Naive thymus-derived CD8-positive, alpha-beta T cell (primary cell): ENCODE measurements at places on chromosomes 1 and 21. TPM values are rescaled to one million over a fixed set of nuclear protein-coding genes. Genes with fewer than 3 reads are reported as not detected.
A peak's percentile ranks its signal among the peaks of the same experiment; 100 is the strongest.

LELP1 gene
- total RNA-seq, result not detected

GNB1 gene
- total RNA-seq, result 231 TPM

CLCNKA gene
- not detected for total RNA-seq

DNA sequence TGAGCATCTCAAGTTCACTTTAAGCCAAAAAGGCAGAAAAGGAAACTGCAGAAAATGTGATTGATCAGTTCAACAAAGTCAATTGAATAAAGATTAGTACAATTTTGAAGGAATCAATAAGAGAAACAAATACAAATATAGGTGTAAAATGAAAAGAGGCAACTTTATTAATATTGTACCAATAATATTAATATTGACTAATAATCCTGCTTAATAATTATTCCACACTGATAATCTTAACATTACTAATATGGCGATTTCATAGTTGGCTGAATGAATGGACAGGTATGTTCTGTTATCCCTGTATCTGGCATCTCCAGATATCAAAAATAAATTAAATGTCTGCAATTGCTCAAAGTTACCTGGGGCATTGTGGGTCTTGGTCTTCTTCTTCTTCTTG lies 61.8 kb downstream of the PRKAB2 start:
- H3K4me3 ChIP-seq, result no peak overlapping the region
- no peak for DNase-seq

GRCh38 chr1:154191990-154192461 lies at the start of gene TPM3:
TPM3 (minus strand) TSS chr1:154192100; CDS start chr1:154192018, 82 bp downstream.
- no peak within 1 kb of the TSS for H3K27ac ChIP-seq
- H3K4me3 ChIP-seq, result no peak within 1 kb of the TSS
- H3K36me3 ChIP-seq, result no peaks in the 10 kb centered on the region

DNA sequence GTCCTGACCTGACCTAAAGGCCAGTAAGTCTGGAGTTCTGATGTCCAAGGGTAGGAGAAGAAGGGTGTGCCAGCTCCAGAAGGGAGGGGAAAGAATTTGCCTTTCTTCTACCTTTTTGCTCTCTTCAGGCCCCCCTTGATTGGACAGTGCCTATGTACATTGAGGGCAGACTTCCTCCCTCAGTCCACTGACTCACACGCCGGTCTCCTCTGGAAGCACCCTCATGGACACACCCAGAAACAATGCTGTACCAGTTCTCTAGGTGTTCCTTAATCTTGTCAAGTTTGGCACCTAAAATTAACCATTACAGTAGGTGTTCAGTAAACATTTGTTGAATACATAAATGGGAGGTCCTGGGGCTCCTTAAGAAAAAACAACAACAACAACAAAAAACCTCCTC lies 51.0 kb upstream of the POU2F1 start:
- H3K27ac ChIP-seq, result no peak overlapping the region
- H3K4me1 ChIP-seq, result peaks cover under 1% of the 10 kb centered on the region
- H3K27me3 ChIP-seq, result peaks cover 20% of the 10 kb centered on the region
- no peak overlapping the region for H3K4me3 ChIP-seq
- no peak for DNase-seq
- H3K36me3 ChIP-seq, result peaks cover 8% of the 10 kb centered on the region

DNA sequence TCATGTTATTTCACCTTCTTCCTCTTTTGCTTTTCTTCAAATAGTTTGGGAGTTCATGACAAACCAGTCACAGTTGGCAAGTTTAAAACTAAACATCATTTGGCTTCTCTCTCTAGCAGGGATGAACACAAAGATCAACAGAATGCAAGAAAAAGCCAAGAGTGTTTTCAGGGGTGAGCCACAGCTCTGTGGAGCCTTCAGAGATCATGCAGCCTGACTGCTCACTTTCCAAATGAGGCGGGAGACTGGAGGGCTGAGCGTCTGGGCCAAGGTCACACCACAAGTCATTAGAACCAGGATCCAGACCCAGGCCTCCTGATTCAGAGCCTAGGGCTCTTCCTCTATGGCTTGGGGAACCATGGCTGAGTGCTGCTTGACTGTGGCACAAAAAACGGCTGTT lies 2.7 kb downstream of the DPT start:
- H3K27me3 ChIP-seq, result peaks cover 2% of the 10 kb centered on the region
- H3K4me1 ChIP-seq, result no peaks in the 10 kb centered on the region
- H3K4me3 ChIP-seq, result no peak overlapping the region
- no peaks in the 10 kb centered on the region for H3K36me3 ChIP-seq
- no peak overlapping the region for H3K27ac ChIP-seq

DNA sequence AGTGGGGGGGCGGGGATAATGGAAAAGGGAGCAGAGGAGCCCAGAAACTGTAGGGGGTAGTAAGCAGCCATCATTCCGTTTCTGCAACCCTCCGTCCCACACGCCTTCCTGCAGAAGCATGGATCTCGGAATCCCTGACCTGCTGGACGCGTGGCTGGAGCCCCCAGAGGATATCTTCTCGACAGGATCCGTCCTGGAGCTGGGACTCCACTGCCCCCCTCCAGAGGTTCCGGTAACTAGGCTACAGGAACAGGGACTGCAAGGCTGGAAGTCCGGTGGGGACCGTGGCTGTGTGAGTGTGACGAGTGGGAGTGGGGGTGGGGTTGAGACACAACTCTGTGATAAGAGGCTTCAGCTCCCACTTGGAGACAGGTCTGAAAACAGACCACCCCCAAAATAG lies 706 bp downstream of the CREB3L4 start:
- H3K27ac ChIP-seq, result peak overlapping the region; percentile 98
- H3K36me3 ChIP-seq, result no peaks in the 10 kb centered on the region
- peaks cover 52% of the 10 kb centered on the region for H3K4me1 ChIP-seq
- H3K4me3 ChIP-seq, result peak overlapping the region; percentile 96
- no peak for DNase-seq
- H3K27me3 ChIP-seq, result no peaks in the 10 kb centered on the region

DNA sequence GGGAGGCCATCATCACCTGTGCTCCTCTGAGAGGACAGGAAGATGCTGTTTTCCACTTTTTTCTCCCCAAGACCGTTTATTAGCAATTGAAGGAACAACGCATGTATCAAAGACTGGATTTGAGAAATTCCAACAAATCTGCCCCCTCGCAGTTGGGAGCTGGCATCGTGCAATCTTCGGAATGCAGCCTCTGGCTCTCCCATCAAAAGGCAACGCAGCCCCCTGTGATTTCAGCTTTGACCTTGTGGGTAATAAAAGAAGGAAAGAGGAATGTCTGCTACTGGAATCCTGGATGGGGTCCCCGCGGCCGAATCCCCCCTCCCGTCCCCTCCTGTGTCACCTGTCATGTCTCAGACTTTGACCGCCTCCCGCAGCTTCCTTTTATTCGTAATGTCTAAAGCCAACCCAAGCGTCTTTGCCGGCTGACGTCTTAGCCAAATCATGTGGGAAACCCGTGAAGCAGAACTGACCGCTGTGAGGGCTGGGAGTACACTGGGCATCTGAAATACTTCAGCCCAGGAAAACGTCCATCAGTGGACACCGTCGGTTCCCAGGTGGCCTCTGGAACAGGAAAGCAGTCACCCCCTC lies 101.5 kb downstream of the WDR4 start:
- no peak for DNase-seq
- H3K4me1 ChIP-seq, result peaks cover 26% of the 10 kb centered on the region
- peak overlapping the region; percentile 63 for H3K27ac ChIP-seq
- no peaks in the 10 kb centered on the region for H3K27me3 ChIP-seq
- no peak overlapping the region for H3K4me3 ChIP-seq

DNA sequence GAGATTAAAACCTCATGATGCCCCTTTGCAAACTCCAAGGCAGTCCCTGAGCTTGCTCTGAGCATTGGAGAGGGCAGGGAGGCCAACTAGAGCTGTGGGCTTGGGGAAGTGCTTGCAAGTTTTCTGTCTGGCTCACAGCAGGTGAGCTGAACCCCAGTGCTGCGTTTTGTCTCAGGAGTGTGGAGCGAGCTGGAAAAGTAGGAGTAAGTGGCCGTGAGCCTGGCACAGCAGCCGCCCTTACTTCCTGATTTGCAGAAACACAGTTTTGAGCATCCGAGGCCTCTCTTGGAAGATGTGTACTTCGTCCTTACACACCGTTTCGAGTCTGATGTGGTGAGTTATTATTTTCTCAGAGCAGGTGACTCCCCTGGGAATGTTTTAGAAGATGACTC lies 221.2 kb upstream of the C1orf174 start:
- DNase-seq, result no peak
- no peaks in the 10 kb centered on the region for H3K36me3 ChIP-seq
- H3K27ac ChIP-seq, result no peak overlapping the region
- H3K27me3 ChIP-seq, result peaks cover 3% of the 10 kb centered on the region
- no peak overlapping the region for H3K4me3 ChIP-seq

DNA sequence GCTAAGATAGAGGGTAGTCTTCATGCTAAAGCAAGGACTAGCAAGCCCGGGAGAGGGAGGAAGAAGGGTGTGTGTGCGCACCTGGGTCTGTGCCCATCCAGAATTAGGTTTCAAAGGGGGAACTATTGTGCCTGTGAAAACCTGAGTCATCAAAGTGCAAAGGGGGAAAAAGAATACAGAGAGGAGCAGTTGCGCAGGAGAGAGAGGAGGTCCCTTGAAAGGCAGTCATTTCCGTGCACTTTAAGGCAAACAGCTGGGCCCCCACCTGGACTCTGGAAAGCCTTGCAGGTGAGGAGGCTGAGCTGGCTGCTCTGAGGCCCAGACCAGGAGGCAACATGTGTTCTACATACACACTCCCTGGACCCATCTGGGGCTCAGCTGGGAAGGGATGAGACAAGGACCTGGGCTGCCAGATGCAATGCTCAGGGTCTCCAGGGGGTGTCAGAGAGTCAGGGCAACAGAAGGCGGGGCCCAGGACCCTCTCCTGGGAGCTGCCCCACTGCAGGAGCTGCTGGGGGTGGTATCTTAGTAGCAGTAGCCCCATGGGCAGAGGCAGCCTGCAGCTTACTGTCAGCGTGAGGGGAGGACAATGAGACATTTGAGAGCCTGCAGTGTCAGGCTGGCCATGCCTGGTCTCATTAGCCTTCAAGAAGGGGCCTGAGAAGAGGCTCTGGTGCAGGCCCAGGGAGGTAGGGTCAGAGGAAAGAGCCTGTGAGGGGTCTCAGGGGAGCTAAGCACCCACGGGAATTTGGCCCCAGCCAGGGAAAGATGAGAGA lies 14.3 kb downstream of the PROK1 start:
- DNase-seq, result no peak
- peaks cover 2% of the 10 kb centered on the region for H3K27me3 ChIP-seq
- H3K36me3 ChIP-seq, result no peaks in the 10 kb centered on the region
- H3K4me1 ChIP-seq, result no peaks in the 10 kb centered on the region
- H3K27ac ChIP-seq, result no peak overlapping the region
- no peak overlapping the region for H3K4me3 ChIP-seq

COL11A1 gene
- not detected for total RNA-seq
